ENCODE measurements at places on chromosomes 4 and X.

DNA sequence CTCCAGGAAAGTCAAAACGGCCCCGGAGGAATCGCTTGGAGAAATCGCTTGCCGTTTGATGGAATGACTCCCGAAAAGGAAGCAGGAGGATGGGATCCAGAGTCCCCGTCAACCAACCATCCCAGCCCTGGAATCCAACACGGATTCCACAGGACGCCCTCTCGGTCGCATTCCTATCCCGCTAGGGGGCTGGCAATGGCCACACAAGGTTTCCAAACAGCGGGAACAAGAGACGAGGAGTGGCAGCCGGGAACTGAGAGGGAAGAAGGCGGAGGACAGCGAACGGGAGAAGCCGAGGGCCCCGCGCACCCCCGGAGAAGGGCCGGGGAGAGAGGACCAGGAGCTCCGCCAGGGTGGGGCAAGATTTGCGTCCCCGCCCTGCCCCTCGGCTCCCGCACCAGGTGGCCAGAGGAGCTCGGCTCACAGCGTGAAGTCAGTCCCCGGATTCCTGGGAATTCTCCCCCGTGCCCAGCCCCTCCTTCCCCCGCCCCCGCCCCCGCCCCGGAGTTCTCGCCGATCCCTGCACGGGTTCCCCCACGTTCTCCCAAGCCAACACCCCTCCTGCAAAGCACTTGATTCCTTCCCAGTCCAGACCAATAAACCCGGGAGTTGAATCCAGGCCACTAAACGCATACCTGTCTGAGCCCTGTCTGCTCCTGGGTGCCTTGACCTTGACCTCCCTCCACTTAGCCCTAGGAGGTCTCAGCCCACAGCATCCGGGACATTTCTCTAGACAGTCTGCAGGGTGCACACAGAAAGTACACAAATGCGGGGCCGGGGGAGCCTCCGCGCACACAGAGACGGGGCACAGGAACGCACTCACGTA, 1.4 kb downstream of the PDZD4 start:
- no peak for DNase-seq

GRCh38 chrX:14676431-14676830, 147.1 kb downstream of the GLRA2 start:
- DNase-seq = no peak

DNA sequence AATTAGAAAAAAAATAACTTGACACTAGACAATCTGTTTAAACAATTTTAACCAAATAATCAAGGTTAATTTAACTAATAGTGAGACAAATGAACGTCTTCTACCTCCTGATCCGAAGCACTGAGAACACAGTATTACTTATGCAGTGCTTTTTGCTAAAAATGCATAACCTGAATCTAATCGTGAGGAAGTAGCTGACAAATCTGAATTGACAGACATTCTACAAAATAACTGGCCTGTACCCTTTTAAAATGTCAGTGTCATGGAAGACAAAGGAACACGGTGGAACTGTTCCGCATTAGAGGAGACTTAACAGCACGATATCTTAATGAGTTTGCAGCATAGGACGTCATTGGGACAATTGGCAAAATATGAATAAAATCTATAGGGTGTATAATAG, 631.2 kb upstream of the ZFP42 start:
- DNase-seq = no peak

DNA sequence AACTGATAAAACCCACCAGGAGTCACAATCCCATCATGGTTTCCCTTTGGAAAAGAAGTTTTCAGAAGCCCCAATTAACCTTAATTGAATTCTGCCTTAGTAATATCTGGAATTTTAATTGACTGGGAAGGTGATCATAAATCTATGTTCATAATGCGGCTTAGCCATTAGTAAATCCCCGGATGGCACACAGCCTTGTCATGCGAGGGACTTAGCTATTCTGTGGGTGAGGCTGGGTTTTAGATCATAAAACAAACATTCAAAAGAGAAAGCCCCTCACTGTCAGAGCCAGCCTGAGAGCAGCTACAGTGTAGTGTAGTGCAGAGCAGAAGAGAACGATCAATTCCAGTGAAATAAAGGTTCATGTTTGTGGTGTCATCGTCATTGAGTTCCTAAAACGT, 124.0 kb upstream of the NOCT start:
- DNase-seq = no peak

- no peak for DNase-seq
Measured at GRCh38 chr4:87497159-87497558, 32.0 kb downstream of the SPARCL1 start.

- DNase-seq = no peak
Measured at GRCh38 chrX:16851421-16851820, 18.7 kb downstream of the RBBP7 start.

DNA sequence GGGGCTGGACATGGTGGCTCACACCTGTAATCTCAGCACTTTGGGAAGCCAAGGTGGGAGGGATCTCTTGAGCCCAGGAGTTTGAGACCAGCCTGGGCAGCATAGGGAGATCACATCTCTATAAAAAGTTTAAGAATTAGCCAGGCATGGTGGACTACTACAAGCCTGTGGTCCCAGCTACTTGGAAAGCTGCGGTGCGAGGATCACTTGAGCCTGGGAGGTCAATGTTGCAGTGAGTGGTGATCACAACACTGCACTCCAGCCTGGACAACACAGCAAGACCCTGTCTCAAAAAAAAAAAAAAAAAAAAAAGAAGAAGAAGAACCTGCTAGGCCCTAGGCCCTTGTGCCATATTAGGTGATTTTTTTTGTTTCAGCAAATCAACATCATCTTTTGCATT, 12.2 kb downstream of the SRD5A3 start:
- DNase-seq = no peak

DNA sequence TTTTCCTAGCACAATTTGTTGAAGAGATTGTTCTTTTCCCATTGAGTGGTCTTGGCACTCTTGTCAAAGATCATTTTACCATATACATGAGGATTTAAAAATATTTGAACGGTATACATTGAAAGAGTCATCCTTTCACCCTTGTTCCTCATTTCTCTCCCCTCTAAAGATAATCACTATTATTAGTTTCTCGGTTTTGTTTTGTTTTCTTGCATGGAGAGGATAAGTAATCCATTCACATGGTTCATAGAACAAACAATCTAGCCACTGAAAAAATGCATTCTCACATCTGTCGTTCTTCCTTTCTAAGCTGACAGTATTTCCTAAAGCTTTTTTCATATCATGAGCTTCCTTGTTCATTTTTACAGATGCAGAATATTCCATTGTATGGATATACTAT, 39.2 kb upstream of the MSMO1 start:
- no peak for DNase-seq

DNA sequence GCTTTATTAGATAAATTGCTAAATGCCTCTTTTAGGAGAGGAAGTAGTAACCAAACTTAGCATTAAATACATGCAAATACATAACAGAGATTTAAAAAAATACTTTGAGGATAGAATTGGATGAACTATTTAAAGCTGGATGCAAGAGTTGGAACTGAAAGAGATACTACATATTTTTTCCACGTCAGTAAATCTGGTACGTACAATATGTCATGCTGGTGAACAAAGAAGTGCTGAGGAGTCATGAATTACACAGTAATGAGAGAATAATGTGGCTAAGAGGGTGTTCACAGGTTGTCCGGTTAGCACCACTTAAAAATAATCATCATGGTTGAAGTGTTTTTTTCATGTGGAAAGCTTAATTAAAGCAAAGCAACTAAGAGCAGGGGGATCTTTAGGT, 184.1 kb upstream of the FRMPD4 start:
- DNase-seq = no peak

GRCh38 chr4:93072292-93072691, 756.3 kb upstream of the ATOH1 start:
- DNase-seq = no peak

DNA sequence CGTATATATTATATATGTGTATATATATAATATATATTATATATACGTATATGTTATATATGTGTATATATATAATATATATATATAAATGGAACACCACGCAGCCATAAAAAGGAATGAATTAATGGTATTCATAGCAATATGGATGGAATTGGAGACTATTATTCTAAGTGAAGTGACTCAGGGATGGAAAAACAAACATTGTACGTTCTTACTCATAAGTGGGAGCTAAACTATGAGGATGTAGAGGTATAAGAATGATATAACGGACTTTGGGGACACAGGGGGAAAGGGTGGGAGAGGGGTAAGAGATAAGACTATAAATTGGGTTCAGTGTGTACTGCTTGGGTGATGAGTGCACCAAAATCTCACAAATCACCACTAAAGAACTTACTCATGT, 1388.9 kb downstream of the C4orf33 start:
- no peak for DNase-seq

- DNase-seq = no peak
Measured at GRCh38 chr4:6929339-6929811, 19.7 kb downstream of the TBC1D14 start.

DNA sequence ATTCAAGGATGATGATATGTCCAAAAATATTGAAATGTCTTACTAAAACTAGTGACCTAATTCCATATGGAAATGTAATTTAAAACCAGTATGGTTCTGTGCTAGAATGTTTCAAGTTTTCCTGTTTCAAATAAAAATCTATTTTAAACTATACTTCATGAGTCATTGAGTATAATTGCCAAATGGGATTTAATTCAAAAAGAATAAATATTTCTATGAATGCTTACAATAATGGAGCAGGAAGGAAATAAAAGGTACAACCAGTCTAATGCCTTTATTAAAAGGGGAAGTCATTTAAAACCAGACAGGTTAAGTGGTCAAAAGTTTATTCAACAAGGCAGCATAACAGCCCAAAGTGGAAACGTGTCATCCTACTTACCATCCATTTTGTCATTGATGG, 2347.1 kb downstream of the PCDH7 start:
- DNase-seq = no peak

DNA sequence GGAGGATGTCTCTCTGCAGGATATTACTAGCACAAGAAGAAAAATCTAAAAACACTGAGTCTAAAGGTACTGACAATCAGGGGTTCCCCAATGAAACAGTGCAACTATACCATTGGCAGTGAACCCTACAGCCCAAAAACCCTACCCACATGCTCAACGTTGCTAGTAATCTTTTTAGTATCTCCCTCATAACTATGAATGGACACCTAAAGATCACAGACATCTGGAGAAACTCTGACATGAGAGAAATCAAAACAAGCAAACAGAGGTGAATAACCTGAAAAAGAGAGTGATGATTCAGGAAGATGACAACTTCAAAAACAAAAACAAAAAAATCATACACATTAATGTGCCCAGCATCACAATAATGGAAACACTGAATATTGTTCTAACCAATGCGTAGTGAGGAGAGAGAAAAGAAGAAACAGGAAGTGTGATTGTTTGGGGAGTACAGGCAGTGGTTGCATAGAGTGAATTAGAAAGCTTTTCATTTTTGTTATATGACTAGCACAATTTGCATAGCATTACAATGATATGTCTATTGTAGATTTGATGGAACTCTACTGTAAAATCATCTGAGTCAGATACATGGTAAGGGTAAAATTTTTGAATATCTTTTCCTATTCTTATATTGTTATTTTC, 78.9 kb upstream of the FMR1 start:
- DNase-seq = no peak
